ENCODE measurements at places on chromosomes 4 and X. TPM values are rescaled to one million over a fixed set of nuclear protein-coding genes. Genes with fewer than 3 reads are reported as not detected.

DNA sequence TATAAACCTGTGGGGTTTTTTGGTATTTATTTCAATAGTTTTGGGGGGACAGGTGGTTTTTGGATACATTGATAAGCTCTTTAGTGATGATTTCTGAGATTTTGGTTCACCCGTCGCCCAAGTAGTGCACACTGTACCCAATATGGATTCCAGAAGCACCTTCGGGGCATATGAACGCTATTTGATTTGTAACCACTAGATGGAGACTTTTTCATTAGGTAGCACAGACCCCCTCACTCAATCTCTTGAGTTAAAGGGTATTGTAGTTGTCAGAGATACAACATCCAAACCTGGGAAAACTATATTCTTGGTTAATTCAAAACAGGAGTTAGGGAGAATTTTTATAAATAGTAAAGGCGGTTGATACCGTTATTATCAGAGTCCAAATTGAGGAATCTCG is 79.8 kb downstream of the SPANXN3 start:
- H3K4me1 ChIP-seq: no peaks in the 10 kb centered on the region
- H3K27me3 ChIP-seq: no peaks in the 10 kb centered on the region
- H3K36me3 ChIP-seq: no peaks in the 10 kb centered on the region
- H3K4me3 ChIP-seq: no peak overlapping the region
- peak; percentile 46 for DNase-seq

DNA sequence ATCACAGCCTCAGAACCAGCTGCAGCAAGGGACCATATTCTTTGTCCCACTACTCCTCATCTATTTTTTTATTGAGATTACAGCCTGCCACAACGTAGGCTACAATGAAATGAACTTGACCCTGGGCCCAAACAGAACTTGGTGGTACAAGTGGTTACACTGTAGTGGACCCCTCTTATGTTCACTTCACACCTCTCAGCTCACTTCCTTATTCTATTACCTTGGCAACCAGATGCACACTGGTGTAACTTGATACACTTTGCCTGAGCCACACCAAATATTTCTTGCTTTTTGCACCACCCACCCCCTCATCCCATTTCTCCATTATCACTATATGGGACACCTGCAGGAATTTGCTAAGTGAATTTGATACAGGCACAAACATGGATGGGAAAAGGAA is 105.8 kb downstream of the CXCL13 start:
- H3K4me3 ChIP-seq: no peak overlapping the region
- H3K27ac ChIP-seq: no peak overlapping the region
- no peak for DNase-seq

- no peak overlapping the region for H3K27ac ChIP-seq
- no peaks in the 10 kb centered on the region for H3K27me3 ChIP-seq
- no peak overlapping the region for H3K4me3 ChIP-seq
- H3K36me3 ChIP-seq: no peaks in the 10 kb centered on the region
- no peak for DNase-seq
Observed at GRCh38 chr4:53016099-53016820, 154.1 kb downstream of the RASL11B start.

DNA sequence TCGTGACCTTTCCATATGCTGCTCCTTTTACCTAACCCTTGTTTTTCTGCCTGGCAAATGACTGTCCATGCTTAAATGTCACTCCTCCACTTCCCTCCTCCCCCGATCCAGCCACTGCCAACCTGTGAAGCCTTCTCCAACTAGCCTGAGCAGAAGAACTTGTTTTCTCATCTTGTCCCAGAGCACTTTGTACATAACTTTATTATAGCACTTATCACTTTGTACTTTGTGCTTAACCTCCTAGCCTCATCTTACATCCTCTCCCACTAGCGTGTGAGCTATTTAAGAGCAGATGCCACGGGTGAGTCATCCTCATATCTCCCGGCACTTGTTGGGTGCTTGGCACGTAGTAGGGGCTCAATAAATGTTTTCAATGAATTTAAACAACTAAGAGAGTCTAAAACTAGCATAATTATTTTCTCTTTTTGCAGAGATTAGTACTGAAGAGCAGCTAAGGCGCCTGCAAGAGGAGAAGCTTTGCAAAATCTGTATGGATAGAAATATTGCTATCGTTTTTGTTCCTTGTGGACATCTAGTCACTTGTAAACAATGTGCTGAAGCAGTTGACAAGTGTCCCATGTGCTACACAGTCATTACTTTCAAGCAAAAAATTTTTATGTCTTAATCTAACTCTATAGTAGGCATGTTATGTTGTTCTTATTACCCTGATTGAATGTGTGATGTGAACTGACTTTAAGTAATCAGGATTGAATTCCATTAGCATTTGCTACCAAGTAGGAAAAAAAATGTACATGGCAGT is 46.9 kb downstream of the XIAP start:
- no peaks in the 10 kb centered on the region for H3K27me3 ChIP-seq
- H3K27ac ChIP-seq: peak overlapping the region; percentile 72
- H3K4me1 ChIP-seq: peaks cover 3% of the 10 kb centered on the region
- peaks cover 3% of the 10 kb centered on the region for H3K36me3 ChIP-seq
- no peak overlapping the region for H3K4me3 ChIP-seq

- H3K4me1 ChIP-seq: peaks cover 2% of the 10 kb centered on the region
- H3K36me3 ChIP-seq: no peaks in the 10 kb centered on the region
- no peaks in the 10 kb centered on the region for H3K27me3 ChIP-seq
- H3K27ac ChIP-seq: no peak overlapping the region
- no peak overlapping the region for H3K4me3 ChIP-seq
Observed at GRCh38 chr4:10161840-10162239, 45.2 kb upstream of the WDR1 start.

Gene FAM241A
- total RNA-seq: 1.7 TPM

Gene UGT2B7
- total RNA-seq: not detected

Data from cardiac muscle cell (in vitro differentiated cells and primary cell).